ENCODE measurements at places on chromosomes 16 and 17. TPM values are rescaled to one million over a fixed set of nuclear protein-coding genes. Genes with fewer than 3 reads are reported as not detected.

The SLC12A3 gene
- total RNA-seq = 0.14 TPM

The SSTR5 gene
- not detected for total RNA-seq

The HID1 gene
- not detected for total RNA-seq

The HSD17B1 gene
- 1.3 TPM for total RNA-seq

The TXNL4B gene
- total RNA-seq = 11.7 TPM

The PRR35 gene
- total RNA-seq = not detected

The CCL8 gene
- total RNA-seq = not detected

The MC1R gene
- total RNA-seq = 4.8 TPM

The ACD gene
- total RNA-seq = 50.4 TPM

The RGS11 gene
- not detected for total RNA-seq

The KCNH4 gene
- total RNA-seq = 0.04 TPM

- H3K4me3 ChIP-seq = no peak overlapping the region
- no peaks in the 10 kb centered on the region for H3K36me3 ChIP-seq
- no peak for DNase-seq
- no peaks in the 10 kb centered on the region for H3K4me1 ChIP-seq
- H3K27me3 ChIP-seq = no peaks in the 10 kb centered on the region
These were observed 732 bp downstream of the ULK2 start for GRCh38 chr17:19867079-19867328.

- H3K36me3 ChIP-seq = peaks cover 20% of the 10 kb centered on the region
- no peak overlapping the region for H3K4me3 ChIP-seq
- no peak overlapping the region for H3K27ac ChIP-seq
- no peaks in the 10 kb centered on the region for H3K4me1 ChIP-seq
These were observed 47.9 kb downstream of the WDR59 start for GRCh38 chr16:74936902-74937560.

DNA sequence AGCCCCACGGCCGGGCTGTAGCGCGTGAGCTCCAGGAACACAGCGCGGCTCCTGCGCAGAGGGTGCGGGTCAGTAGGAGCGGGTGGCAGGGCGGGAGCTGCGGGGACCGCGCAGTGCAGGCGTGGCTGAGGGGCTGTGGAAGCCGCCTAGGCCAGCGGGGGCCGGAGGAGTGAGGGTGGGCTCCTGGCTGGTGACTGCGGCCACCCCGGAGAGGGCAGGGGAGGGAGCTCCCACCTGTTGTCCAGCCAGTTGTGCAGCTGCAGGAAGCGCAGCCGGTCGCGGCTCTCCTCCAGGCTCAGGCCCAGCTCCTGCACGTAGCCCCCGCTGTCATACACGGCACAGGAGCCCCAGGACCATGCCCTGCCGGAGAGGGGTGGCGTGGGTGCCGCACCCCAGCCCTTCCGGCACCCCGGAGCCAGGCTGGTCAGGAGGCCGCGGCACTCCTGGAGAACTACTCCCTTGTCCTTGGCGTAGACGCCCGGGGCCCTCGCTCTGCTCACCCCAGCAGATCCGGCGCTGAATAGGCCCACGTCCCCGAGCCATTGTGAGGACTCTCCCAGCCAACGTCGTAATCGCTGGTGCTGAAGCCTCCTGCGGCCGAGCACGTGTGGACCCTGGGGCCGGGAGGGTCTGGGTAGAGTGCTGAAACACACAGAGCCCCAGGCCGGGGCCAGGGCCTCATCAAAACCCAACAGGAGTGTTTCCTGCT, 43.9 kb downstream of the TSC2 start:
- H3K4me3 ChIP-seq = no peak overlapping the region
- no peaks in the 10 kb centered on the region for H3K27me3 ChIP-seq
- H3K27ac ChIP-seq = no peak overlapping the region
- DNase-seq = no peak

DNA sequence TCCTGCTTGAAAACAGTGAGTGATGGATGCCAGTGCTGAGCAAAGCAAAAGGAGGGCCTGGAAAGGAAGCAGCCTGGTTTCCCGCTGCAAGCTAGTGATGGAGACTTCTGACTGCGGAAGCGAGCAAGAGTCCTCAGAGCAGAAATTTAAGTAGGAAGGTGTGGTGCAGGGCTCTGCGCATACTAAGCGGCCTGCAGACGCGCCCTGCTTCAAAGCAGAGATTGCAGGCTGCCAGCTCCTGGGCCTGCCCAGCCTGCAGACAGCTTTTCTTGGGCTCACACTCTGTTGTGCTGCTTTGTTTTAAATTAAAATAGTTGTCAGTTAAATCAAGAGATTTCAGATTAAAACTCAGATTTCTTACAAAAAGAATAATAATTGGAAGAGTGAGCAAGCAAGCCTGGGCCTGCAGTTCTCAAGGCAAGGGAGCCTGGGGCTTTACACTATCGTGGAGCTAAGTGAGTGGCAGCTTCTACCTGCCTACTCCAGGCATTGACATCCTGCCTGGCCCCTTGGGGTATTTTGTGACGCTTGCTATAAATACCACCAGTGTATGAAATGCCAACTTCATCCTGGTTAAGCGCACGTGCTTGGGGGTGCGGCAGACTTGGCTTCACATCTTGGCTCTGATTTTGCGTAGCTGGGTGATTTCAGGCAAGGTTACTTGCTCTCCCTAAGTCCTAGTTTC, 237.3 kb downstream of the XYLT1 start:
- no peaks in the 10 kb centered on the region for H3K27me3 ChIP-seq
- H3K36me3 ChIP-seq = no peaks in the 10 kb centered on the region

GRCh38 chr17:48570325-48571023, 7.7 kb downstream of the HOXB4 start:
- H3K27ac ChIP-seq = no peak overlapping the region
- no peaks in the 10 kb centered on the region for H3K27me3 ChIP-seq
- no peak overlapping the region for H3K4me3 ChIP-seq
- H3K36me3 ChIP-seq = no peaks in the 10 kb centered on the region
- no peaks in the 10 kb centered on the region for H3K4me1 ChIP-seq

DNA sequence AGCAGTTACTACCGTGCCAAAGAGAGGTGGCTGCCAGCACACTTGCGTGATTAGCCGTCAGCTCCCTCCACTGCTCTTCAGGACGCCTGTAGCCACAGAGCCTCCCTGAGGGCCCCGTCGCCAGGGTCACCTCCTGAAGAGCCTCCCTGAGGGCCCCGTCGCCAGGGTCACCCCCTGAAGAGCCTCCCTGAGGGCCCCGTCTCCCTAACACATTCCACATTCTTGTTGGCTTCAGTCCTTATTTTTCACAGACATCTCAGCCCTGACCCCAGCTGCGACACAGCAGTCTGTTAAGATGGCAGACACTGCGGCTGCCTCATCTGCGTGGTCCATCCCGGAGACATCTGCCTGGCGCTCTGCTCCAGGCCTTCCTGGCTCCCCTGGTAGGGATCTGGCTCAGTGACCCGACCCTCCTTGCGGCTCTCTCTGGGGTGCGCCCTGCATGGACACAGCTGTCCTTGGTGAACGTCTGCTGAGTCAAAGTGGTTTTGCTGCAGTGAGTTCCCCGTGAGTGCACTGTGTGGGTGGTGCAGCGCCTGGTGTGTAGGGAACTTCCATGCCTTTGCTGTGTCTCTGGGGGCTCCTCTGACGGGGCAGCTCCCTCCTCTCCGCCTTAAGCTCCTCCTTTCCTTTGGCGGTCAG, 11.4 kb downstream of the ACSF3 start:
- no peak overlapping the region for H3K4me3 ChIP-seq
- peaks cover 16% of the 10 kb centered on the region for H3K36me3 ChIP-seq
- DNase-seq = no peak
- no peaks in the 10 kb centered on the region for H3K27me3 ChIP-seq
- H3K4me1 ChIP-seq = no peaks in the 10 kb centered on the region
- H3K27ac ChIP-seq = no peak overlapping the region

- no peak for DNase-seq
- H3K27ac ChIP-seq = no peak overlapping the region
- no peaks in the 10 kb centered on the region for H3K36me3 ChIP-seq
- no peaks in the 10 kb centered on the region for H3K27me3 ChIP-seq
These were observed 98.2 kb downstream of the CYLD start for GRCh38 chr16:50839920-50840729.

- no peaks in the 10 kb centered on the region for H3K27me3 ChIP-seq
- H3K4me3 ChIP-seq = no peak overlapping the region
- H3K27ac ChIP-seq = no peak overlapping the region
- DNase-seq = no peak
- H3K4me1 ChIP-seq = no peaks in the 10 kb centered on the region
These were observed 145.5 kb upstream of the SOX9 start for GRCh38 chr17:71975331-71975801.

- H3K27ac ChIP-seq = no peak overlapping the region
- peaks cover 54% of the 10 kb centered on the region for H3K36me3 ChIP-seq
- H3K27me3 ChIP-seq = no peaks in the 10 kb centered on the region
- H3K4me1 ChIP-seq = no peaks in the 10 kb centered on the region
- H3K4me3 ChIP-seq = no peak overlapping the region
These were observed 110.3 kb upstream of the RBL2 start for GRCh38 chr16:53323924-53324323.

DNA sequence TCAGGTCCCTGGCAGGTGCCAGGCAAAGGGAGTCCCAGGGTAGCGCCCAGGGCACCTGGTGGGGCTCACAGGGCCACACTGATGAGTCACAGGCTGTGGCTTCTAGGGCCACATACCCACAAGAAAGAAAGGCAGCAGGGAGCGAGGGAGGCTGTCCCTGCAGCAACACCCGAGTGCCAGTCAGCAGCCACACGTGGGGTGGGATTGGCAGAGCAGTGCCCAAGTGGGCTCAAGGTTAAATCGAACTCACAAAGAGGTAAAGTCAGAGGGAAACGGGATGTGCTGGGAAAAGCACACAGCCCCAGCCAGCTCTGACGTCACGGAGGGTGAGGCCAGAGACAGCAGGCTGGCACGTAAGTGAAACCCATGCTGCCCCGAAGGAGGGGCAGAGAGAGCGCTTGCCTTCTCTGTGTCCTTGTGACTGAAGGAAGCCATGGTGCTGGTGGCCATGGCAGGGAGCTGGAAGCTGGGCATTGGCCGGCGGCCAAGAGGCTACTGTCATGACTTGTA, 33.8 kb downstream of the FA2H start:
- no peaks in the 10 kb centered on the region for H3K27me3 ChIP-seq
- DNase-seq = no peak

DNA sequence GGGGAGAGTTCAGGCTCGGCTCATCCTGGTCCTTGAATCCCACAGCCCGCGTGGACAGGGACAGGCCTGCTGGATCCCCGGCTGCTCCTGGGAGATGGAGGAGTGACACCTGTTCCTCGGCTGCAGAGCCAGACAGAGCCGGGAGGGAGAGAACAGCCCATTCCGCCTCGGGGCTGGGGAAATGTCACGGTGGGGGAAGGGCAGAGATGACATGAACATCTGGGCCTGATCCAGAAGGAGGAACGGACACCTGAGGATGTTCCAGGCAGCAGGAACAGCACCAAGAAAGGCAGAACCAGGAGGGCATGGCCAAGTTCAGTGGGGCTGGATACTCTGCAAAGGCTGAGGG, 2.1 kb downstream of the ZNF764 start:
- H3K4me1 ChIP-seq = peaks cover 9% of the 10 kb centered on the region
- H3K27me3 ChIP-seq = no peaks in the 10 kb centered on the region
- no peak for DNase-seq
- H3K36me3 ChIP-seq = peaks cover 5% of the 10 kb centered on the region

DNA sequence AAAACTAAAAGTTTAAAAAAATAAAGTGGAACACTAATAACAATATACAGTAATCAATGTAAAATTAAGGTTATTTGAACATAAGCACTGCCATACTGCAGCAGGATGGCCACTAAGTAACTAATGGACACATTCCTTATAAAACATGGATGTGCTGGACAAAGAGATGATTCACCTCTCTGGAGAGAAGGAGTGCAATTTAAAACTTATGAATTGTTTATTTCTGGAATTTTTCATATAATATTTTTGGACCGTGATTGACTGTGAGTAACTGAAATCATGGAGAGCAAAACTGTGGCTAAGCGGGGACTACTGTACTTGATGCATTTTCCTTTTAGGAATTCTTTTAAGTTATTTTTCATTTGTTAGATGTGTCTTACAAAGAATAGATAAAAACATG, 21.8 kb downstream of the CBFB start:
- no peaks in the 10 kb centered on the region for H3K4me1 ChIP-seq
- no peak overlapping the region for H3K4me3 ChIP-seq
- DNase-seq = no peak
- peaks cover 6% of the 10 kb centered on the region for H3K36me3 ChIP-seq

- no peak overlapping the region for H3K27ac ChIP-seq
- no peak for DNase-seq
- no peaks in the 10 kb centered on the region for H3K36me3 ChIP-seq
- H3K27me3 ChIP-seq = no peaks in the 10 kb centered on the region
These were observed 16.5 kb upstream of the TMEM92 start for GRCh38 chr17:50257676-50258224.

- no peaks in the 10 kb centered on the region for H3K27me3 ChIP-seq
- no peaks in the 10 kb centered on the region for H3K4me1 ChIP-seq
- no peak for DNase-seq
- H3K36me3 ChIP-seq = no peaks in the 10 kb centered on the region
These were observed 26.2 kb downstream of the CCR7 start for GRCh38 chr17:40538936-40539705.

GRCh38 chr17:8875957-8876356, 8.5 kb upstream of the PIK3R6 start:
- no peak overlapping the region for H3K4me3 ChIP-seq
- H3K27me3 ChIP-seq = no peaks in the 10 kb centered on the region
- H3K27ac ChIP-seq = no peak overlapping the region

DNA sequence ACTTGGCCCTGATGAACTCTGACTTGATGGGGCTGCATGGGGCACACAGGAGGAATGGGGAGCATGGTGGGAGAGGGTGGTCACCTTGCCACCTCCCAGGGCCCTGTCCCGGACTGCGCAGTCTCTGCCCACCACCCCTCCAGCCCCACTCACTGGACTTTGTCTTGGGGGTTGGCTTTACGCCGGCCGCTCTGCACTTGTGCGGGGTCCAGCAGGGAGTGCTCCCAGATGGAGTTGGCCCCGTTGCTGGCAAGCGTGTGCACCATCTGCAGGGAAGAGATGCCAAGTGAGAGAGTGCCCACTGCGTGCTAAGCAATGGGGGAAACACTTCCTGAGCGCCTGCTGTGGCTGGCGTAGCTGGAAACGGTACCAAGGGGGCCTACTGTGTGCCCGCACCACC, 6.7 kb downstream of the GIT1 start:
- H3K36me3 ChIP-seq = peaks cover 31% of the 10 kb centered on the region
- no peak overlapping the region for H3K27ac ChIP-seq
- H3K4me1 ChIP-seq = peaks cover 45% of the 10 kb centered on the region
- no peak for DNase-seq
- H3K4me3 ChIP-seq = no peak overlapping the region

Measured in Karpas-422 (cell line).